Spleen (tissue), 13 donors: ENCODE measurements at places on chromosomes 2 and 18. TPM values are rescaled to one million over a fixed set of nuclear protein-coding genes. Genes with fewer than 3 reads are reported as not detected.

GRCh38 chr2:30643674-30644073, 163.6 kb downstream of the CAPN13 start:
- no peak overlapping the region for H3K4me3 ChIP-seq
- no peak for DNase-seq
- no peaks in the 10 kb centered on the region for H3K4me1 ChIP-seq
- H3K27me3 ChIP-seq: no peaks in the 10 kb centered on the region
- no peak overlapping the region for H3K27ac ChIP-seq
- peaks cover 19% of the 10 kb centered on the region for H3K36me3 ChIP-seq

The GCG gene
- not detected for total RNA-seq

DNA sequence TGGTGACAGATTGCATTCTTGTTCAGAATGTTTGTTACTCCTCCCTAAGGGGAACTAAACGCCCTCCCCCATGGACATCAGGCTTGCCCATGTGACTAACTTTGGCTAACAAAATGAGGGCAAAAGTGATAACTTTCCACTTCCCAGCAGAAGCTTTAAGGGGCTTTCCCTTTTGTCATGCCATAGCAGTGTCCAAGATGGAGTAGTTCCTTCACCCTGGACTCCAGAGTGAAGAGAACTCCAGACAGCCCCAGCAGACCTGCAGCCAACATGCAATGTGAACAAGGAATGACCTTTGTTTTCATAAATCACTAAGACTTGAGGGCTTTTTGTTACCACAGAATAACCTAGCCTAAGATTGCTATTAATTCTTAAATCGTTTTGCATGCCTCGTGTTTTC, 163.5 kb downstream of the ZEB2 start:
- no peaks in the 10 kb centered on the region for H3K27me3 ChIP-seq
- no peaks in the 10 kb centered on the region for H3K36me3 ChIP-seq
- H3K4me1 ChIP-seq: no peaks in the 10 kb centered on the region
- H3K4me3 ChIP-seq: no peak overlapping the region
- DNase-seq: no peak
- peak overlapping the region; percentile 55 for H3K27ac ChIP-seq

The EGR4 gene
- not detected for total RNA-seq

DNA sequence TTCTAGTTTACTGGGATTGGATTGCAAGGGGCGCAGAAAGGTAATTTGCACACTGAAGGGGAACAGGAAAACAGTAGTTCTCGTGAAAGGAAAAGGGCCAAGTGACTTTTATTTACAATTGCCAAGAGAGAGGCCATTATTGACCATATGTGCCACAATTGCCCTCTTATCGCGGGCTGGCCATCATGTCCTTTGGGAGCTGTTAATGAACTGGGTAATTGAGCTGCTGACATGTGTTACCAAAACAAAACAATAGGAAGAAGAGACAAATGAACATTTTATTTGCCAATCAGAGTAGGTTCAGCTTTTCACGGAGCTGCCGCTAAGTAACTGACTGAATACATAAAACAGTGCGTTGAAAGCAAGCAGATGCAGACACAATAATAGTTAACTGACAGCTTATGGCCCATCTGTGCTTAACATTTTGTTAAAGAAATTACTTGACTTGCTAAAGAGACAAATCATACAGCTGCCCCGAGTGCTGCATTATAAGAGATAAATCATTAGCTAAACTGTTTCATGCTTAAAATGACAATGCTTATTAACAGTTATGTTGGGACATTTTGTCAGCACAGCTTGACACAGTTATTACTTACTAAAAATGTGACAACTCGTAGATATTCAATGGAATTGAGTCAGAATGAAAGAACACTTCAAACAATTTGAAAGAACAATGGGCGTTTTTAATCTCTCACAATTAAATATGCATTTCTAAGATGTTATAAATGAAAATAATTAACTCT, 57.5 kb downstream of the PAX3 start:
- no peak overlapping the region for H3K27ac ChIP-seq
- H3K36me3 ChIP-seq: no peaks in the 10 kb centered on the region
- H3K27me3 ChIP-seq: no peaks in the 10 kb centered on the region
- no peak for DNase-seq
- no peak overlapping the region for H3K4me3 ChIP-seq

DNA sequence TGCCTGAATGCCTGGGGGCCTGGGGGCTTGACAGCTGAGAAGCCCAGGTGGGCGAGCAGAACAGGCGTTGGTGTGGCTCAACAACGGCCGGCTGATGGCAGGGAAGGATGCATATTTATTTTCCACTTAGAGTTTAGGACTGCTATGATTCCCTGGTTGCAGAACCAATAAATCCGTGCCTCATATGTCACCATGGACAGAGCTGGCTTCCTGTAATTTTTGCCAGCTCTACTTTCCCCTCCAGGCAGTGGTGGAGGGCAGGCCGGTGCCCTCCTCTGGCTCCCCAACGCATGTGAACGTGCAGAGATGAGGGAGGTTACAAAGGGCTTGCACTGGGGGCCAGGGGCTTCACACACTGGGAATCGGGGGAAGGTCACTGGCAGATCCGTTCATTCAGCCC, 18.2 kb downstream of the SAG start:
- peak; percentile 63 for DNase-seq
- no peak overlapping the region for H3K4me3 ChIP-seq
- H3K27me3 ChIP-seq: no peaks in the 10 kb centered on the region
- no peaks in the 10 kb centered on the region for H3K36me3 ChIP-seq

The NT5C1B gene
- not detected for total RNA-seq

The HOXD12 gene
- not detected for total RNA-seq

DNA sequence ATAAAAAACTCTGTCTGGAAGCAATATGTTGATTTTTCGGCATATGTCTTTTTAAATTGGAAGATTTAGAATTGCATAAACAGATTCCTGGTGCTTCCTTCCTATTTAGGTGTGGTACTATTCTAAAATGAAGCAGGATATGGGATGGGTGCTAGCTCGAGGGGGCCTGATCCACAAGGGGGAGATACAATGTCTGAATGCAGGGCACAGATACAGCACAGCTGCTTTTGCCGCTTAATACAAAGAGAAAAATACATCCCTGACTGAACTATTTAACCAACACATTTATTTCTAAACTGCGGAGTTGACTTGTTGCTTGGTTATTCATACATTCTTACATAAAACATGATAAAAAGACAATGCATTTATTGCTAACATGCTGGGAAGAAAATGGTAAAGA, 169.1 kb downstream of the TMEFF2 start:
- no peaks in the 10 kb centered on the region for H3K36me3 ChIP-seq
- H3K4me1 ChIP-seq: no peaks in the 10 kb centered on the region
- H3K27me3 ChIP-seq: no peaks in the 10 kb centered on the region
- no peak for DNase-seq

The WNT10A gene
- total RNA-seq: 7.9 TPM

The FASTKD2 gene
- total RNA-seq: 25.0 TPM

- peaks cover 41% of the 10 kb centered on the region for H3K4me1 ChIP-seq
- DNase-seq: peak; percentile 62
- H3K36me3 ChIP-seq: no peaks in the 10 kb centered on the region
- no peak overlapping the region for H3K4me3 ChIP-seq
- no peaks in the 10 kb centered on the region for H3K27me3 ChIP-seq
- peak overlapping the region; percentile 16 for H3K27ac ChIP-seq
Observed at GRCh38 chr18:12843420-12844350, 40.4 kb downstream of the PTPN2 start.

GRCh38 chr2:227450311-227450841, 21.6 kb upstream of the AGFG1 start:
- H3K4me3 ChIP-seq: no peak overlapping the region
- peak overlapping the region; percentile 18 for H3K27ac ChIP-seq
- no peaks in the 10 kb centered on the region for H3K36me3 ChIP-seq
- DNase-seq: no peak
- no peaks in the 10 kb centered on the region for H3K27me3 ChIP-seq

DNA sequence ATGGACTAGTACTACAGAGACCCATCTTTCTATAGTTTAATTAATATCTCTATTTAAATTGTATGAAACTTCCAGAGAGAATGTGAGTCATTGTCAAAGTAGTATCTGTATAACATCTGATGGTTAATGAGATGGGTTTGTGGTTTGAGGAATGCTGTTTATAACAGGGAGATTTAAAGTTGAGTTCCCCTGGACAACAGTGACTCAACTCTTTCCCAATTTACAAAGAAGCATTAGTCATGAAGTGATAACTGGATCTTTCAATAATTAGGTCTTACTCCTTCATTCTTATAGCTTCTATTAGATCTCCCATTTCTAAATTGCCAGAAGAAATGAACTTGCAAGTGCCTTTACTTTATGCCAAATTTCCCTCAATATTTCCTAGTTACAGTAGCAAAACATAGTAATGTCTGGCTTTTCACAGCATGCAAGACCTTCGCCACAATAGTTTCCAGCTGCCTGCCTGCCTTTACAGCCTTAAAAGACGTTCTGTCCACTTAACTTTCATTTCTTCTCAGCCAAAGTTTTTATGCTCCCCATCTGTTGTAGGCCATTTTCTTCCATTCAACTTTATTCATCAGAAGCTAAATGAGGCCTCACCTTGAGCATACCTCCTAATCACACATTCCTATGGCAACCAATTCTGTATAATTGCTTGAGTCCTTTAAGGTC, 47.7 kb upstream of the WDR75 start:
- no peak overlapping the region for H3K27ac ChIP-seq
- no peak overlapping the region for H3K4me3 ChIP-seq
- no peak for DNase-seq
- H3K36me3 ChIP-seq: no peaks in the 10 kb centered on the region
- no peaks in the 10 kb centered on the region for H3K27me3 ChIP-seq

GRCh38 chr2:192228685-192229084, 34.0 kb upstream of the TMEFF2 start:
- no peaks in the 10 kb centered on the region for H3K27me3 ChIP-seq
- no peaks in the 10 kb centered on the region for H3K36me3 ChIP-seq
- DNase-seq: no peak

- no peaks in the 10 kb centered on the region for H3K4me1 ChIP-seq
- H3K4me3 ChIP-seq: no peak overlapping the region
- no peaks in the 10 kb centered on the region for H3K36me3 ChIP-seq
- no peak overlapping the region for H3K27ac ChIP-seq
- H3K27me3 ChIP-seq: no peaks in the 10 kb centered on the region
- DNase-seq: no peak
Observed at GRCh38 chr2:79714283-79714682, 201.4 kb downstream of the CTNNA2 start.

The ALPG gene
- total RNA-seq: not detected

GRCh38 chr18:62279561-62279960, 45.5 kb upstream of the TNFRSF11A start:
- DNase-seq: no peak
- H3K27ac ChIP-seq: no peak overlapping the region
- H3K4me3 ChIP-seq: no peak overlapping the region

DNA sequence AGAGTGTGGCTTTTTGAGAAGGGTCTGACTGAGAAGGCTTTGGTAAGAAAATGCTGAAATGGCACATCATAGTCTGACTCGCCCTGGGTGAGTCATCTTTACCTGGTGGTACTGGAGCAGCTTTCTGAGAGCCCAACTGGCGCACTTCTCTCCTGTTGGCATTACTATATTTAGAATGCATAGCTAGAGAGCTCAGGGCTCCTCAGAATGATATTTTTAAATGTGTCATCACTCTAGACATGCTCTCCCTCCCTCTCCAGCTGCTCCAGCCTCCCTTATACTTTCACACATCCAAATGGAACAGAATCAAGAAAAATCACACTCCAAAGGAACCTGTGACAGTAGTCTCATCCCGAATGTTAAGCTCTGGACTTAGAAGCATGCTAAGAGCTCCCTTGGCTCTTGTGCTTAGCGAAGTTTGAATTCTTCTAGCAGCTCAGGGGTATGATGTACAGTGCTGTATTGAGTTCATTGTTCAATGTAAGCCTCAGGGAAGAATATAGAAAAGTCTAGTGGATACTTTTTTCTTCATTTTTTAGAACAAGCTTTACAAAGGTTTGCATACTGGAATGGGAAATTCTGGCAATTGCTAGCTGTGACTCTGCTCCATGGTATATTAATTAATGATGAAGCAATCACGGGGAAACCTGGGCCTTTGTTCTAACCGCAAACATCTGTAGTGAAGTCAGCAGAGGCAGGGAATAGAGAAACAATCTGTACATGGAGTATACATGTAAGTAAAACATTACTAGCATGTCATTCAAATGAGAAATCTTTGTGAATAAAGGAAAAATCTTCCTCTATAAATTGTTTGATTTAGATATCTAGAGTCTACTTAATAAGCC, 751.2 kb upstream of the NRXN1 start:
- no peak for DNase-seq
- H3K4me3 ChIP-seq: no peak overlapping the region
- H3K36me3 ChIP-seq: no peaks in the 10 kb centered on the region
- H3K4me1 ChIP-seq: no peaks in the 10 kb centered on the region

The KCNIP3 gene
- total RNA-seq: 4.4 TPM

- no peaks in the 10 kb centered on the region for H3K4me1 ChIP-seq
- DNase-seq: no peak
- no peak overlapping the region for H3K4me3 ChIP-seq
- no peak overlapping the region for H3K27ac ChIP-seq
Observed at GRCh38 chr2:170190172-170190571, 12.2 kb downstream of the MYO3B start.

- no peak overlapping the region for H3K27ac ChIP-seq
- no peak overlapping the region for H3K4me3 ChIP-seq
- DNase-seq: no peak
- no peaks in the 10 kb centered on the region for H3K36me3 ChIP-seq
- no peaks in the 10 kb centered on the region for H3K4me1 ChIP-seq
Observed at GRCh38 chr18:34261865-34262780, 37.4 kb upstream of the NOL4 start.

The RIT2 gene
- total RNA-seq: not detected

GRCh38 chr2:222722327-222722946, 51.0 kb downstream of the MOGAT1 start:
- no peak overlapping the region for H3K27ac ChIP-seq
- H3K27me3 ChIP-seq: no peaks in the 10 kb centered on the region
- DNase-seq: no peak

DNA sequence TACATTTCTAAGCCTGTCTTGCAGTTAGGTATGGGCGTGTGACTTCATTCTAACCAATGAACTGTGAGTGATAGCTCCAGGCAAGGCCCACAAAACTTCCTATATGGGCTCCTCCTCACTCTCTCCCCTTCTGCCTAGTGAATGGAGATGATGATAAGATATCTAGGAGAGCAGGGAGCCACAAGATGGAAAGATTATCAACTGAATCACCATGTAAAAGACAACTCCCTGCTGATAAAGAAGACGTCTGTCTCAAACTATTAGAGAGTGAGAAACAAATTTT, 237.1 kb downstream of the GPD2 start:
- no peaks in the 10 kb centered on the region for H3K36me3 ChIP-seq
- H3K4me1 ChIP-seq: no peaks in the 10 kb centered on the region
- H3K27ac ChIP-seq: no peak overlapping the region
- H3K27me3 ChIP-seq: no peaks in the 10 kb centered on the region

GRCh38 chr18:533995-534601, 33.6 kb upstream of the COLEC12 start:
- H3K27ac ChIP-seq: no peak overlapping the region
- peaks cover 3% of the 10 kb centered on the region for H3K27me3 ChIP-seq
- no peaks in the 10 kb centered on the region for H3K4me1 ChIP-seq
- DNase-seq: no peak
- H3K4me3 ChIP-seq: no peak overlapping the region

- peak overlapping the region; percentile 87 for H3K27ac ChIP-seq
- H3K4me1 ChIP-seq: peaks cover 24% of the 10 kb centered on the region
- peak overlapping the region; percentile 88 for H3K4me3 ChIP-seq
- peaks cover 21% of the 10 kb centered on the region for H3K36me3 ChIP-seq
- no peaks in the 10 kb centered on the region for H3K27me3 ChIP-seq
Observed at GRCh38 chr2:37156071-37156856, 516 bp downstream of the EIF2AK2 start.
